NCI-H1092 (cell line): ENCODE measurements at places on chromosomes 16 and 17.

- DNase-seq: no peak
Measured at GRCh38 chr17:64155751-64156544, 26.0 kb upstream of the ERN1 start.

DNA sequence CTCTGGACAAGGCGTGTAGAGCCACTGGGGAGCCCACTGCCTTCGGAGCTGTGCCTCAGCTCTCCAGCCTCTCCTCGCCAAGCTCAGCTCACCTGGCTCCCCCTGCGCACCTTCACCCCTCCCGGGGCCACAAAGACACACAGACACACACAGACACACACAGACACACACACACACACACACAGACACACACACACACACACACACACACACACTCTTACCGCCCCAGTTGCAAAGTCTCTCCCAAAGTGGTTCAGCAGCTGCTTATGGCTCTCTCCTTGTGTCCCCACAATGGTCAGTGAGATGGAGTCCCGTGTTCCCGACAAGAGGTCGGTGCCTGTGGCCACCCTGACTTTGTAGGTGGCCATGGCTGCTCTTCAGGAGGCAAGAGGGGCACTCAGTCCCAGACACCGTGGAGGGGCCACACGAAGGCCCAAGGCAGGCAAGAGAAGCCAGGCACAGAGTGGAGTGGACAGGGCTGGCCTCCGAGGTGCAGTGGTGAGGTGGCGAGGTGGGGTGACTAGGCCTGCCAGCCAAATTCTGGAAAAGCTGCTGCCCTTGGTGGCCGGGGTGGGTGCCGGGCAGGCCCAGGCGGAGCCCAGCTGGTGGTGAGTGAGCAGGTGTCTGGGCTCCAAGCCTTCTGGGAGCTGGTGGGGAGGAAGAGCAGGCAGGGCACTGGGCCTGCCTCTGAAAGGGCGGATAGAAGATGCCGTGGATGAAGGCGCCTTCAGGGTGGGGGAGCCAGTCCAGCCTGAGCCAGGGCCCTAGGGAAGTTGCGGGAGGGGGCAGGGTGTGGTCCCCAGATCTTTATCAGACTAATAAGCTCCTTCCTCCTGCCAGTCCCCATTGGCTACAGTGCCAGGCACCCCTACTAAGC lies at the start of gene ALOX12B:
Gene ALOX12B, minus strand, starts transcription at position 642 of the 877 bp plus-strand sequence. Its CDS starts 274 bp downstream, at position 368.
- no peak for DNase-seq

DNA sequence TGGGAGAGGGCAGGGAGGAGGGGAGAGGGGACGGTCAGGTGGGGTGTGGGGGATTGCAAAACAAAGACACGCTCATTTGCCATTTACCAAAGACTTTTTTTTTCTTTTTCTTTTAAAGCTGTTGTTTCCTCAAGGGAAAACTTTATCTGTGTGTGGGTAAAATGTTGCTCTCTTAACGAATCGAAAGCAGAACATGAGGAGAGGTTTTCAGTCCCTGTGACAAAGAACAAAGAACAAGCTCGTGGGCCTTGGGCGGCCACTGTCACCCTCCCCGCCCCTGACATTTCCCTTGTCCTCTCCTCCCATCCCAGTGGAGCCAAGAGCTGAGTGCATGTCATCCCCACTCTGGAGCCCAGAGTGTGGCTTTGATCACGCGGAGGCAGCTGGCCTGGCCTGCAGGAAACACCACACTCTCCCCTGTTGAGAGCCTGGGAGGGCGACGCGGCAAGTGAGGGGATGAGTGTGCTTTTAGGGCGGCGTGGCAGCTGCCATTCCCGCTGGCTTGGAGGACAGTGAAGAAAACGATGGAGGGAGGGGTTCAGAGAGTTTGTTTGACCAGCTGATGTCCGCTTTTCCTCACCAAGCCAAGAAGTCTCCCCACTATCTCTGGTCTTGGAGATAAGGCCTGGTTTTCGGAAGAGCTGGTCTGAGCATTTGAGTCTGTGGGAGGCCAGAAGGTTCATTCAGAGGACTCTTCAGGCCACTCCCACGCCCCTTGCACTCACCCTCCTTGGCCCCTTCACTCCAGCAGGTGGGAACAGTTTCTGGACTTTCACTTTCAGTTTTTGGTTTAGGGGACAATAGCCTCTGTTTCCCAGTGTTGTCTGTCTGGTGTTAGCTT lies 11.4 kb downstream of the CCR7 start:
- DNase-seq: peak; percentile 10

GRCh38 chr17:34847938-34848337 lies 113.3 kb downstream of the CCT6B start:
- DNase-seq: no peak

- no peak for DNase-seq
Measured at GRCh38 chr17:15659236-15659635, 24.9 kb downstream of the TRIM16 start.

DNA sequence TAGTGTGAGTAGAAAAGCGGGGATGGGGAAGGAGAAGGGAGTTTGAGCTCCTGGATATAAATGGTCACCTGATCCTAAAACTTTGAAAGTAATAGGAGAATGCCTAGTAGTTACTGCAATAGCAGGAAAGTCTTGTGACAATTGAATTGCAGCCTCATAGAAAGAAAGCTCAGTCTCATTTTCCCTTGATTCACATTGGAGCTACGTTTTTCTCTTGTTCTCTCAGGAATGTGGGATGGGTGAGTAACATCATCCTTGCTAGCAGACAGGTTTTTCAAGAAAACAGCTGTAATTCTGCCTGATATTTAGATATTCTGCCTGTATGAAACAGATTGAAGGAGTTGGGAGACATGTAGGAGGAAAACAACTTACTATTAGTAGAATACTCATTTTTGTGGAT lies 25.3 kb downstream of the SF3B3 start:
- DNase-seq: no peak

- no peak for DNase-seq
Measured at GRCh38 chr17:3635474-3636153, 436 bp downstream of the SHPK start.

- peak; percentile 27 for DNase-seq
Measured at GRCh38 chr17:81926451-81927151, 934 bp downstream of the MAFG start.

GRCh38 chr16:48053418-48053745 lies 102.4 kb downstream of the ABCC12 start:
- DNase-seq: no peak

DNA sequence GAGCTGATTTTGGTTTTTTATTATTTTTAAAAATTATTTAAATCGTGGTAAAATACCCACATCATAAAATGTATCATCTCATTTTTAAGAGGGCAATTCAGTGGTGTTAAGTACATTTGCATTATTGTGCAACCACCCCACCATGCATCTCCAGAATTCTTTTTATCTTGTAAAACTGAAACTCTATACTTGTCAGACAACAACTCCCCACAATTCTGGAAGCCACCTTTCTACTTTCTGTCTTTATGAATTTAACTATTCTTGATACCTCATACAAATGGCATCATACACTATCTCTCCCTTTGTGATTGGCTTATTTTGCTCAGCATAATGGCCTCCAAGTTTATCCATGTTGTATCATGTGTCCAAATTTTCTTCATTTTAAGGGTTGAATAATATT lies 97.9 kb downstream of the HS3ST3B1 start:
- DNase-seq: no peak

- no peak for DNase-seq
Measured at GRCh38 chr17:31015639-31016038, 44.8 kb downstream of the RNF135 start.

GRCh38 chr16:66810391-66810790 lies 9.0 kb upstream of the TERB1 start:
- no peak for DNase-seq

GRCh38 chr16:78286065-78286464 lies 186.6 kb downstream of the WWOX start:
- DNase-seq: no peak

- no peak for DNase-seq
Measured at GRCh38 chr16:56450275-56450985, 702 bp downstream of the NUDT21 start.

DNA sequence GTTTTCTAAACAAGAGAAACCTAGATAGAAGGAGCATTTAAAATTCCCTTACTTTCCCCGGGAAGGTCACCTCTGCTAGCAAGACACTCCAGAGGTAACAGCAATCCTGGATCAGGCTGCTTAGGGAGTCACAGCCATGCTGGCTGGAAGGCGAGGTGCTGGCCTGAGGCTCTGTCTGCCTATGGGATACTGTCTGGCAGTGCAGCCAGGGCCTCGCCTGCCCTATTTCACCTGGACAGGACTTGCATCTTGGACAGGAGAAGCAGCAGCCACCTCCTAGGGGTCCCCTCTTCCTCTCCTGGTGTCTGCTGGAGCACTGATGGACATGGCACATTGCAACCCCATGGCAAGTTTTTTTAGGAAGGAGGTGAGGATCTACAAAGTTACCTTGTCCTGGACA lies 15.1 kb downstream of the FA2H start:
- no peak for DNase-seq

GRCh38 chr17:60535382-60536279 lies 9.6 kb upstream of the APPBP2 start:
- no peak for DNase-seq

GRCh38 chr17:6355196-6355595 lies 79.7 kb downstream of the AIPL1 start:
- no peak for DNase-seq
